HFFc6 (cell line): ENCODE measurements at places on chromosomes 2 and 18. TPM values are rescaled to one million over a fixed set of nuclear protein-coding genes. Genes with fewer than 3 reads are reported as not detected.
A peak's percentile ranks its signal among the peaks of the same experiment; 100 is the strongest.

CCL20 gene
- total RNA-seq: not detected in 3 replicates

- no peak for DNase-seq
These were observed 192.0 kb downstream of the EPHA4 start for GRCh38 chr2:221380062-221380461.

DNA sequence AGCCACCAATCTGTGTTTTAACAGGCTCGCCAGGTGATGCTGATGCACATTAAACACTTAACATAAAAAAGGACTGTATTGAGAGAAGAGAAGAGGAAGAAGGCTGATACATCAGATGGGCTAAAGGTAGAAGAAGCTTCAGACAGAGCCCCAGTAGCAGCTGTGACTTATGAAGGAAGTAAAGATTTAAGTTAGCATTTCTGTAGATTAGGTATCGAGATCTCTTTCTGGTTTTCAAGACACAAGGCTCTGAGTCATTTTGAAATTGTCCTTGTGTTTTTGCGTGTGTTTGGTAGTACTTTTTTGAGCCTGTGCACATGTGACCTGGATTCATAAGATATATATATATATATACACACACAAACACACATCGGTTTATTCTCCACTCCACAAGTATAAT is 40.6 kb upstream of the GCFC2 start:
- DNase-seq: no peak

- no peak for DNase-seq
These were observed 1.4 kb upstream of the CD226 start for GRCh38 chr18:69948919-69949537.

GRCh38 chr2:75523313-75524275 is 37.1 kb downstream of the EVA1A start:
- DNase-seq: peak; percentile 78

FRZB gene
- total RNA-seq: 0.17 TPM in 1 of 3 replicates, not detected in the others

DNA sequence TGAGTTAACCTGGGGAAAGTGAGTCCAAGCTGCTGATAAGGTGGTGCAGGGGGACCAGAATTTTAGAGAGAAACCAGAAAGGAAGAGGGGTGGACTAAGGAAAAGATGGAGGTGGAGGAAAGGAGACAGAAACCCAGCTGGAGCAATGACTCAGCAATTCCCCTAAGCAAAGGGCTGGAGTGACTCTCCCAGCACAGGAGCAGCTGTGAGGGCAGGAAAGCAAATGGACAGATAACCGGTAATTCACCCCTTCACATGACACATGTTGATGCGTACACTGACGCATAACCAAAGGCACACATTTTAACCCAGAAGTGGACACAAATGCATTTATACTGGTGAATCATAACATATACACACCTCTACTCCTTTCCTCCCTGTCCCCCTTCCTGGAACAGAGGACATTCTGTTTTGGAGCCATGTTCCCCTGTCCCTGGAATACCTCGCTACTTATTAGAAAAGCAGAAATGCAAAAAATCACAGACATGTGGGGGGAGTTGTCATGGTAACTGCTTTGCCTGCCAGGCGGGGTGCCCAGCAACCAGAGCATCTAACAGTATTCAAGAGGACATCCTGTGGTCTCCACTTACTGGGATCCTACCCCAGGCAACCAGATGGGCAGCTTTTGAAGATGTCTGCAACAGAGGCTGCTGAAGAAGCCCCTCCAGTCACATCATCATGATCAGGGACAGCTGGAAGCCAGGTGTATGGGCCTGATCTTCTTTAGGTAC is 4.7 kb downstream of the CDK5R2 start:
- peak; percentile 82 for DNase-seq

GRCh38 chr2:225236769-225237323 is 162.7 kb upstream of the NYAP2 start:
- DNase-seq: no peak

GRCh38 chr2:237319086-237319820 is 94.7 kb downstream of the COL6A3 start:
- no peak for DNase-seq

LYG2 gene
- not detected in 3 replicates for total RNA-seq

GPR39 gene
- 2.3 to 2.9 TPM (median 2.3 TPM) in 3 replicates for total RNA-seq

LIMS3 gene
- total RNA-seq: 0.24 to 0.31 TPM (median 0.30 TPM) in 3 replicates

DNA sequence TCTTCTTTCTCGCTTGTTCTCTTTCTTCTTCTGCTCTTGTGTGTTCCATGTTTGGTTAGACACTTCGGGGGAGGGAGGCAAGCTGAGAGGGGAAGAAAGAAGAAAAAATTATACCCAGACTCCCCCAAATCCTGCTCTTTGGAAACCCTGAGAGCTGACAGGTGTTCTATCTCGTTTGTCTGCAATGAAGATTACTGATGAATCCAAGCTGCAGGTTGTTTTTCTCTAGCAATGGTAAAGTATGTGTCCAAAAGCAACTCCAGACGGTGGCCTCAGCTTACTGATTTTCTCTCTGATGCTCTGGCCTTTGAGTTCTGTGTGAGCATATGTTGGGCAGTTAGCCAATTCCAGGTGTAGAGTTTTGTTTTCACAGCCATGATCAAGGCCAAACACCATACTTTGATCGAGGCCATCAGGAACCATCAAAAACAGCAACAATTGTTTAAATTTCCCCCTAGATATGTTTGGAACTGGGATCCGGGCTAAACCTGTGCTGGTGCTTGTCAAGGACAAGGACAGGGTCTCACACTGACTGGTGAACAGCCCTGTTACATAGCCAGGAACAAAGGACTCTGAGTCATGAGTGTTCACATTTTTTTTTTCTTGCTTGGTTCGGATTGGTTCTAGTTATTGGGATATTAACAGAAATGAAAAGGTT is 142.0 kb downstream of the PRKCE start:
- no peak for DNase-seq

DNA sequence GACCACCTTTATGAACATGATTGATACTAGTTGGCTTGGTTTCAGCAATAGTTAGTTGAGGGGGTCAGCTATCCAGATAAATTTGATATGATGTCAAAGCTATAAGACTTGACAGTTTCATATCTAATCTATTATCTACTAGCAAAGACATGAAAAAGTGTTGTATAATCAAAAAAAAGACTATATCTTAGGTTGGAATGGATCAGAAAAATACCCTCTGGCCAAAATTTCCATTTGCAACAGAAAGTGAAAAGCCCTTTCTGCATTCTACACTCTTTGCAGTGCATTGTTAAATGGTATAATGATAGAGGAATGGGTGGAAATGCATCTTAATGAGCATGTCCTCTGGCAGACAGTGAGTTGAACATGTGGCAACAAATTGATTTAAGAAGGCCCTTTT is 242.6 kb downstream of the THSD7B start:
- DNase-seq: no peak

HTR2B gene
- total RNA-seq: 0.10 to 0.33 TPM in 2 of 3 replicates, not detected in the other

- no peak for DNase-seq
These were observed 67.0 kb downstream of the PMS1 start for GRCh38 chr2:189851174-189851826.

DNA sequence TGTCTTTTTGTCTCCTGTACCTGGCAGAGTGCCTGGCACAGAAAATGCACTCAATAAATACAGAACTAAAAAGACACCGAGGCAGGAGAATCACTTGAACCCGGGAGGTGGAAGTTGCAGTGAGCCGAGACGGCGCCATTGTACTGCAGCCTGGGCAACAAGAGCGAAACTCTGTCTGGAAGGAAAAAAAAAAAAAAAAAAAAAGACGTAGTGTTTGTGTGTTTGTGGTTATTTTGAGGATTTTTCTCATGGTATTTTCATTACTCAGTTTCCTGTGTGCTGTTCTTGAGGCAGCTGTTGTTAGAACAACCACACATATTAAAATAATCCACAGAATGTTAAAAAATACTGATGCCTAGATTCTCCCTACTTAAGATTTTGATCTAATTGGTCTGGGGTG is 519.2 kb upstream of the SPHKAP start:
- peak; percentile 66 for DNase-seq

GRCh38 chr2:177383935-177384334 is 8.6 kb upstream of the AGPS start:
- DNase-seq: no peak

POTEC gene
- total RNA-seq: not detected in 3 replicates

- DNase-seq: no peak
These were observed 22.2 kb downstream of the BIN1 start for GRCh38 chr2:127084611-127085316.

DNA sequence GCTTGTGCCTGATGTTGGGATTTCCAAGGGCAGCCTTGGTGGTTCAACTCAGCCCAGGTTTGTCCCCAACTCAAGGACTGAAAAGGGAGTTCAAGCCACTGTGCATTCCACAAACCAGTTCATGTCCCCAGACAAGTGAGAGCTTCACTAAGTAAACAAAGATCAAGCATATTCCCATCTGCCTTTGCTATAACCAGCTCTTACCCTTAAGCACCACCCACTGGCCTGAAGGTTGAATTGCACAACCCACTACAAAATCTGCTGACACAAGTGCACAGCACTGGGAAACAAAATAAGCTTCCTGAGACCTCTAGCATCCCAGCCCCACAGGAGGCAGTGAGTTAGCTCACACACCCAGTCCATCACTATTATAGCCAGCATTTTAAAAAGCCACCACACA is 516.7 kb downstream of the NR4A2 start:
- no peak for DNase-seq

DNA sequence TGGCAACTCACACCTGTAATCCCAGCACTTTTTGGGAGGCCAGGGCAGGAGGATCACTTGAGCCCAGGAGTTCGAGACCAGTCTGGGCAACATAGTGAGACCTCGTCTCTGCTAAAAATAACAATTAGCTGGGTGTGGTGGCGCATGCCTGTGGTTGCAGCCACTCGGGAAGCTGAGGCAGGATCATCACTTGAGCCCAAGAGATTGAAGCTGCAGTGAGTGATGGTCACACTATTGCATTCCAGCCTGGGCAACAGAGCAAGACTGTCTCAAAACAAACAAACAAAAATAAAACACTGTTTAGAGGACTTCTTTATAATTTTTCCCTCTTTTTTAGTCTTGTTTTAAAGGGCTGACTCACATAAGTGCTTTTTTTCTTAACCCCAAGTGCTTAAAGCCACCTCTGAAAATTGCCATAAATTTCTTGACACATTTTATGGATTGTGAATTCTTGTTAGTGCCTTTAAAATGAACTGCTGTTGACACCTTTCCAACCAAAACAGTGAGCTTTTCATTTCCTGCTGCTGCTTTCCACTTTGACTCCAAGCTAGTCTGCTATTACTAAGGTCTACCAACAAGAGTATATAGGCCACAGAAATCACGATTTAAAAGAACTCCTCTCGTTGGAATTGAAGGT is 41.7 kb downstream of the CYP20A1 start:
- peak; percentile 19 for DNase-seq

DNA sequence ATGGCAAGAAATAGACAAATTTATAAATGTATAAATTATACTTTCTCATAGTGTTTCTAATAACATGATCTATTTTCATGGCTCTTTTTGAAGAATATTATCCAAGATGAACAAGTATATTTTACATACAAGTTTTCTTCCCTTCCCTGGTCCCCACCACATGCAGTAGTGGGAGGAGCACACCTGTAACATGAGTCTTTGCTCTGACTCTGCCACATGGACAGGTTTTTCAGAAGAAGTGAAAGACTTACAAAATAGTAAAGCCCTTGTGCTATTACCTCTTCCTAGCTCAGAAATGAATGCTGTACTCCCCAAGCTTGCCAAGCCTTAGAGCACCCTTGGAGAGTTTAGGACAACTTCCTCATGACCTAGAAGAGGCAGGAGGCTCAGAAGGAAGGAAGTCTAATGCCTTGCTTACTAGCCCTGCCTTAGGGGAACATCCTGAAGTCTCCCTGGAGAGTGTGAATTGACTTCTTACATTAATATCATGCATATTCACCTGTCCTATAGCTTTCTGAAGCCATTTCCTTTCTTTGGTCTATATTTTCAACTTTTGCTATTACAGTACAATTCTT is 18.4 kb downstream of the MXD1 start:
- DNase-seq: no peak

DNA sequence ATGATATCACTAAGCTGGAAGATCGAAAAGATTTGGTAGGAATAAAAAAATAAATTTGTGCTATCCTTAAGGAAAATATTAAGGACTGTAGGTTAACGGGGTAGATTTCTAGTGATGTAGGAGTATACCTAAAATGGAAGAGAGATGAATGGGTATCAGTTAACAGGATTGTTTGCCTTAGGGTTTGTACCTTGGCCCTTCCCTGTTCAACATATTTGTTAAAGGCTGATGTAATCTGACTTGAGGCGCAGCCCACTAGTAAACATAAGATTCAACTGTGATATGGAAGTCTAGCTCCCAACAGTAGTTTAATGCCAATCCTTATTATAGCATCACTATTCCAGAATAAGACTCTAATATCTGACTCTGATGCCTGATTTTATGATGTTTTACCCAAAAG is 685.2 kb downstream of the DCC start:
- DNase-seq: no peak

DNA sequence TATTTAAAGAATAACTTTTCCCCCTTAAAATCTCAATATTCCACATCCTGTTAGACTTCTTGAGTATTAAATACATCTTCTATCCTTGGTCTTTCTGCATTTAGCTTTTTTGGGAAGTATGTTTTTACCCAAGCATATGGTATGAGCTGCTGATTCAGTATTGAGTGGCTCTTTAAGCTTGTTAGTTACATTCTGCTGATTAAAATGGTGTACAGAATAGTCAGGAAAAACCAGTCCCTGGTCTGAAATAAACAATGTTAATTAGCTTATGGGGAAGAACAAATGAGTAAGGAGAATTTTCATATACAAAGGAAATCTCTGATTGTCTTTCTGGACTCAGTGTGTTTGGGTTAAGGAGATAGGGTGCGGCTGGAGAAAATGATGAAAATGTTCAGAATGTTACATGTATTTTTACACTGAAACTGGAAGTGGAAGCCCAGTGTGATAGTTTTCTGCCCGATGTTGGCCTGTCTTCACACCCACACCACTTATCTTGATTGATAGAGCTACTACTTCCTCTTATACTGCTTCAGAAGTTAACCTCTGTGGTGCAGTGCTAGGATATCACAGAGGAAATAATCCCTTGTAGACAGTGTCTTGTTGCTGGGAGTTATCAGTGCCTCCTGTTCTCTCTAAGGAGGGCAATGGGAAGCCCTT is 84.0 kb downstream of the MSH2 start:
- no peak for DNase-seq
